ENCODE measurements at places on chromosomes 5 and 9.
A peak's percentile ranks its signal among the peaks of the same experiment; 100 is the strongest.

GRCh38 chr5:59346982-59347381 is 546.5 kb downstream of the PDE4D start:
- DNase-seq, result no peak

DNA sequence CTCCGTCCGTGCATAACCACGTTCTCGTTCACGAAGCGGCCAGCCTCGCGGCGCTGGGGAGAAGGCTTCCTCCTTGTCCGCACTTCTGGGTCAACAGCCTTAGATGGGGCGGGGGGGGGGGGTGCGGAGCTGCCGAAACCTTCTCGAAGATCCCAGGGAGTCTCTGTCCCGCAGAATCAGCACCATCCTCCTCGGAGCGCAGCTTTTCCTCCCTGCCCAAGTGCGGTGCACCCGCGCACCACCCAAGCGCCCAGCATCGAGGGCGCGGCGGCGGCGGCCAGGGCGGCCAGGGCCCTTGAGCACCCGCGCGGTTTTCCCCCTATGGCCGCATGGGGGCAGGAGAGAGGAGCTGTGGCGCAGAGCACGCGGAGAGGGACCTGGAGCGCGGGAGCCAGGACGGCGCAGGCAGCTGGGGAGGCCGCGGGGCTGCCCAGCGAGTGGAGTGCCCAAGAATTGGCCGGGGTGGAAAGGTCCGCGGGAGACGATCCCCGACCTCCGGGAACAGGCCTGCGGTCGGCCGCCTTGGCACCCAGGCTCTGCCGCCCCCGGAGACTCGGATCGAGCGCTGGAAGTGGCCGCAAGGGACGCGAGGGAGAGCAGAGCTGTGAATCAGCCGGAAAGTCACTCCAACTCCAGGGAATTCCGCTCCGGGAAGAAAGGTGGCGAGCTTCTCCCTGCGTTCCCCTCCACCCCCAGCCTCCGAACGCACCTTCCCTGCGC is 43.1 kb downstream of the TMEM174 start:
- peak; percentile 64 for DNase-seq

- no peak for DNase-seq
Measured at GRCh38 chr9:128262687-128263086, 13.1 kb downstream of the GOLGA2 start.

GRCh38 chr5:135073761-135074345 is 39.8 kb upstream of the PITX1 start:
- DNase-seq, result no peak

DNA sequence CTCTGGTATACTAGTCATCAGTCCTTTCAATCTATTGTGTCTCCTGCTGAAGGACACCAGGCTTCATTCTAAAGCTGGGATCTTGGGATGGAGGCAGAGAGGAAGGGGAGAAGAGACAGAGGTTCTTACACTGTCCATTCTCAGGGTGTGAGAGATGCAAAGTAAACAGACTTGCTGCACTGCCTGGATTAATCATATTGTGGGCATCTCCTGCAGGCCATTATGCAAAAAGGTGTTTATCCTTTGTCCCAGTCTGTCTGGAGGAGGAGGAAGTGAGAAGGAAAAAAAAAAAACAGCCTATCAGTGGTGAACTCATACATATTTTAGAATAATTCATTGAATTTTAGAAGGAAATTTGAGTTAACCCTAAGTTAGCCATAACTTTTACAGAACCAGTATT is 92.9 kb upstream of the TNPO1 start:
- no peak for DNase-seq

DNA sequence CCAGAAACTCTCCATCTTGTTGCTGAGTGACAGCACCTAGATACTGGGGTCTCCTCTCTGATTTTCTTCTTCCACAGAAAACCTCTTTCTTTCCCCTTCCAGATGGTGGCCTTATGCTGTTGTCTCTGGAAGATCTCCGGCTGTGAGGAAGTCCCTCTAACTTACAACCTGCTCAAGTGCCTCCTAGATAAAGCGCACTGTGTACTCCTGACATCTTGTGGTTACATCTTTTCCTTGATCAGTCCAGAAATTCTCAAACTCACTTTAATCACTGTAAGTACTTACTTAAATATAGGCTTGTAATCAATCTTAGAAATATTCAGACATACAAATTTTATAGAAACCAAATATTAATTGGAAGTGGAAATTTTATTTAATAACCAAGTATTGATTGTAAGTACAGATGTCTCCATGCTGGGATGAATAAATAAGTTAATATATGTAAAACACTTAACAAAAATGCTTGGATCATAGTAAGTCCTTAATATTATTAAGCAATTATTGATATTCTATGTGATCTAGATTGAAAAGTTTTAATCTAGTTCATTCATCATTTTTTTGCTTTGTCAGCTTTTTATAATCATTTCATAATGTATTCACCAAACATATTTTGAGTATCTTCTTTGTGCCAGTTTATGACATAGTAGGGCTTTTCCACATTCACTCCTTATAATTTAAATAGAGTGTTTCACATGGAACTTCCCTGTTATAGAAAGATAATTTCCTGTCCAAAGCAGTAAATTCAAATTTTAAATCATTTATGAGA is 1381.4 kb upstream of the CDH6 start:
- no peak for DNase-seq

GRCh38 chr5:40628407-40628806 is 51.3 kb upstream of the PTGER4 start:
- no peak for DNase-seq

- peak; percentile 74 for DNase-seq
Measured at GRCh38 chr5:61625681-61626621, 293.9 kb downstream of the ZSWIM6 start.

DNA sequence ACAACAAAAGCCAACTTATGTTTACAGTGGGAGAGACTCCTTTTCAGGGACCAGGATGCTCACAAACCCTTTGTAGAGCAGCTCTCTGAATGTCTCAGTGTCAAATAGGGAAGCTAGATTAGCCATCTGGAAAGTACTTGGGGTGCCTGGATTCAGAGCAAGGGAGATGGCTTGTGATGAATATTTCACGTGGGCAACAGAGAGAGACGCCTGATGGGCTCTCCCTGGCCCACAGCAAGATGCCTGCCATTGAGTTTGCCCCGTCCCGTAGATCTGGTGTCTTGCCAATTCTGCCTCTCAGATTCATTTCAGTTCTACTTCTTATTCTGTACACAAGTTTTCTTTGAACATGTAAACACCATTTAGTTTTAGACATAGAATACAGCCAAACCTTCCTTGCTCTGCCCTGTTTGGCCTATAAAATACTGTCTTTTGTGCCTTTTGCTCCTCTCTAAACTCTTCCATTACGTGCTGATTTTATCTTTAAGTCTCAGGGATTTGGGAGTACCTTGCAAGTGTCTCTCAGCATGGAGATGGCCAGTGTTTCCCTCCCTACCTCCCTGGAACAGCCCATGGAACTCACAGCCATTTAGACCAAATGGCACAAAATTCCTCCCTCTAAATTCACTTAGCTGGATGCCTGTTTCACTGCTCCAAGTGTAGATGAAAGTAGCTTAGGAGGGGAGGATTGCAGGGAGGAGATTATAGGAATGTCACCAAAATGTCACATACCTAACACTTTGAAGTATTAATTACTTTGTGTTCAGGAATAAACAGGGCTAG is 234.3 kb downstream of the SAXO1 start:
- no peak for DNase-seq

DNA sequence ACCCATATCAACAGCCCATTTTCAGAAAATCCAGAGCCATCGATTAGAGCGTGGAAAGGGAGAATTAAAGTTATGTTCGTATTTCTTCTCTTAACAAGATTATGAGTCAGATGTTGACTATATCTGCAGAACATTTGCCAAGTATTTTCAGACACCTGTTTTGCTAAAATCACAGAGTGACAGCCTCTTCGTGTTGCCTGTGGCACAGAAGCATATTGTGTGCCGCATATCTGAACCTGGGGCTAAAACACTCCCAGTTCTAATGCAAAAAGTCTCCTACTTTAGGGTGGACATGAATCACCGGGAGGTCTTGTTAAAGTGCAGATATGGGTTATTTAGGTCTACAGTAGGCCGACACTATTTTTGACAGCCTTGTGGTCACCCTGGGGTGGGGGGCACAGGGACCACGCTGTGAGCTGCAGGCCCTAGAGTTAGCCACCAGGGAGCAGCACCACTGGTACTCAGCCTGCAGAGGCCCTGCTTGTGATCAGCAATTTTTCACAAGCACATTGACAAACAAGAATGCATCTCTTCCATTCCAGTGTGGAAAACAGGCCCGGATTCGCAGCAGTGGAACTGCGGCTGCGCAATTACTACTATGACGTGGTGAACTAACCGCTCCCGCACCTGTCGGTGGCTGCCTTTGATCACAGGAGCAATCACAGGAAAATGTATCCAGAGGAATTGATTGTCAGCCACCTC is 93.5 kb downstream of the SYK start:
- DNase-seq, result no peak

- no peak for DNase-seq
Measured at GRCh38 chr5:38835887-38836286, 9.9 kb upstream of the OSMR start.

Measured in right atrium auricular region (tissue), 2 donors.